ENCODE measurements at places on chromosomes 4 and X. TPM values are rescaled to one million over a fixed set of nuclear protein-coding genes. Genes with fewer than 3 reads are reported as not detected.

DNA sequence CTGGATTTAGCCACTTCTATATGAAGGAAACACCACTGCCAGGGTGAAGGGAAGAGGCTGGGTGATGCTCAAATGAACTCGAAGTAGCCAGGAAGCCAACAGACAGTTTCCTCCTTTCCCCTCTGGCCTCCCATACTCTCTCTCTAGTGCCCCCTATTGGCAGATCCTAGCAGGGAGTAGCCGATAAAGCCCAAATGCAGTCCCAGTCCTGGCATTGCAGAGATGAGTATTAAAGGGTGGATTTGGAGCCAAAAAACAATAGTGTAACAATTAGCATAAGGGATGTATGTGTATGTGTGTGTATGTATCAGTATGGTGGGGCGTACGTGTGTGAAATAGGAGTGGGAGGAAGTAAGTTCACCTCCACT is 213.8 kb upstream of the LDB2 start:
- DNase-seq: no peak

DNA sequence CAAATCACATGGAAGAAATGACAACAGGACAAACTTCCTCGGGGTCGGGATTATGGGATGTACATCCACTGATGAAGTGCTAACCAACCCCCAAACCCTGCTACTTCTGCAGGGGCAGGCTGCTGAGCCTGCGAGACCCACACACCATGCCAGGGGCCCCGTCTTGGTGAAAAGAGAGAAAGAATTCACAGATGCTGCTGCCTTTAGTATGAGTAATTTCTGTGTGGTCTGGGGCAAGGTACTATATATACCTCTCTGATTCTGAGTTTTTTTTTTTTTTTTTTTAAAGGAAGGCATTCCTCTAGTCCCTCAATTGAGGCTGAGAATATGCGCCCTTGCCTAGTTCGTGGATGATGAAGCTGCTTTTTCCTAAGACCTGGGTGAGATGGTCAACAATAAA is 24.8 kb downstream of the PDHA1 start:
- DNase-seq: no peak

- no peak for DNase-seq
These were observed 420.3 kb downstream of the PDHA2 start for GRCh38 chr4:96260064-96260682.

DNA sequence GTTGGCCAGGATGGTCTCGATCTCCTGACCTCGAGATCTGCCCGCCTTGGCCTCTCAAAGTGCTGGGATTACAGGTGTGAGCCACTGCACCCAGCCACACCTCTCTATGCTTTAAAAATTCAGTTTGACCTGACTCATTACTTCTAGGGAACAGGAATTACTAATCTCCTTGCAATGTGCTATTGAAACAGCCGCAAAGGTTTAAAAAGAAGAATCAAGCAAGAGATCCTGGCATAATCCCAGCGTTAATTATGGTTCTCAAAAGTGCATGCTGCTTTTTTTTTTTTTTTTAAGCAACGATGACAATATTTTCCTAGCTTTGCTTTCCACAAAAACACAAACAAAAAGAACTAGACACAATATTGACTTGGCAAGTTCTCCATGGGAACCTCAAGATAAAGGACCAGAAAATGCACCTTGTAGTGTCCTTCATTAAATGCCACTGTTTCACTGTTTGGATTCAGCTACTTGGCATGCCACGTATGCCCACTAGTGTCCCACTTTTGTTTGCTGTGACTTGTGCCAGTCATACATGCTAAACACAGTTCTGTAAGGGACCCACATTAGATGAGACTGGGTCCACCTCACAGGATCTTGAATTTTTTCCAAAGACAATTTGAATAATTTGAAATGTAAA is 112.6 kb upstream of the PPARGC1A start:
- DNase-seq: no peak

- no peak for DNase-seq
These were observed 21.7 kb upstream of the DCLK2 start for GRCh38 chr4:150056569-150056968.

- DNase-seq: no peak
These were observed 145.5 kb upstream of the PDHA2 start for GRCh38 chr4:95694411-95694810.

DNA sequence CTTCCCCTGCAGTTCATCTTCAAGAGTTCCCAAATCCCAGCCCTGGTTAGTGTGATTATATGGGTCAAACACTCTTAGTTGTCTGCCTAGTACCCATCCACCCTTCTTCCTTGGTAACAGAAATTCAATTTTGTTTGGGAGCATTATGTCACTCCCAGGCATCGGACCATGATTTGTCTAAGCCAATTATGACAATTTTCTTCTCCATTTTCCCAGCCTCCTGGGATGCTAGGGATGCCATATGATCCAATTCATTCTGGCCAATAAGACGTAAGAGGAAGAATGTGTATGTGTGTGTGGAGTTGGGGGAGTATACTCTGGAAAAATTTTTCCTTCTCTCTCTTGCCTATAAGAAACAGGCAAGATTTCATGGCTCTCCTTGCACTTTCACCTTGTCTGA is 465.9 kb downstream of the MID1IP1 start:
- DNase-seq: no peak

GRCh38 chr4:4787421-4787820 is 72.0 kb upstream of the MSX1 start:
- no peak for DNase-seq

- DNase-seq: no peak
These were observed 110.1 kb downstream of the APOOL start for GRCh38 chrX:85113746-85114145.

- DNase-seq: no peak
These were observed 22.0 kb downstream of the KLHL15 start for GRCh38 chrX:24005028-24005427.

- no peak for DNase-seq
These were observed 74.3 kb downstream of the CAMK2D start for GRCh38 chr4:113687067-113687718.

- no peak for DNase-seq
These were observed 23.5 kb upstream of the BDH2 start for GRCh38 chr4:103123114-103123513.

DNA sequence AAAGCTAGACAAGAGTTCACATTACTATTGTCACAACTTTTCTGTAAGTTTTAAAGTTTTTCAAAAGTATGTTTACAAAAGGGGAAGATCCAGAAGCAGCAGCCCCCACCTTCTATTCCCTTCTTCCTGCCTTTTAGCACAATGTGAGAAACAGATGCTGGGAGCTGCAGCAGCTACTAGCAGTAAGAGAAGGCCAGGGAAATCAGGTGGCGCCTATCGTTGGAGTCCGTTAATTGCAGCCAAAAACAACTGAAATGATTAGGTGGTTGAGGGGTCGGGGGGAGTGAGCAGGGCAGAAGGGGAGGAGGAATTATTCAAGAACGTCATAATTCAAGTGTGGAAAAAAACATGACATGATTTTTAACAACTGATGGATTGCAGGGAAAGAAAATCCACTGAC is 27.4 kb downstream of the FRYL start:
- DNase-seq: no peak

DNA sequence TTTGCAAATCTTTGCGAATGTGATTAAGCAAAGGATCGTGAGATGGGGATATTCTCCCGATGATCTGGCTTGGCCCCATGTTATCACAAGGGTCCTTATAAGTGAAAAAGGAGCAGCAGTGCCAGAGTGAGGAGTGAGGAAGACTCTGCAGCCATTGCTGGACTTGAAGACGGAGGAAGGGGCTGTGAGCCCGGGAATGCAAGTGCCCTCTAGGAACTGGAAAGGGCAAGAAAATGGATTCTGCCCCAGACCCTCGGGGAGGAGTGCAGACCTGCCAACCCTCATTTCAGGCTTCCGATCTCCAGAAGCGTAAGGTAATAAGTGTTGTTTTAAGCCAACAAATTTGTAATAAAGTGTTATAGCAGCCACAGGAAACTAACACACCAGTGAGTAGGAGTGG is 76.3 kb downstream of the EVC start:
- DNase-seq: no peak

- DNase-seq: no peak
These were observed 213.1 kb upstream of the HDX start for GRCh38 chrX:84715315-84715714.

GRCh38 chrX:20672476-20672875 is 405.8 kb upstream of the RPS6KA3 start:
- DNase-seq: no peak

The FRYL gene
- 17.2 TPM for polyA plus RNA-seq

The PNPLA4 gene
- 2.5 TPM for polyA plus RNA-seq

The TRIM61 gene
- polyA plus RNA-seq: 0.70 TPM

The KLB gene
- polyA plus RNA-seq: 0.94 TPM

The CT45A6 gene
- not detected for polyA plus RNA-seq

The CT83 gene
- polyA plus RNA-seq: not detected

The GC gene
- polyA plus RNA-seq: 289 TPM

The TMEM184C gene
- 2.2 TPM for polyA plus RNA-seq

The HTN1 gene
- not detected for polyA plus RNA-seq

The UCP1 gene
- 0.11 TPM for polyA plus RNA-seq

The TCEAL6 gene
- polyA plus RNA-seq: 2.2 TPM

The TRAPPC11 gene
- 8.6 TPM for polyA plus RNA-seq
